CD4-positive, alpha-beta T cell treated with Interleukin-4 for 1 hour (primary cell): ENCODE measurements at places on chromosomes 16 and 17.

- DNase-seq: no peak
Observed at GRCh38 chr16:11980136-11980844, 3.8 kb downstream of the SNX29 start.

GRCh38 chr16:85916141-85916890 lies 17.4 kb downstream of the IRF8 start:
- no peak for DNase-seq

DNA sequence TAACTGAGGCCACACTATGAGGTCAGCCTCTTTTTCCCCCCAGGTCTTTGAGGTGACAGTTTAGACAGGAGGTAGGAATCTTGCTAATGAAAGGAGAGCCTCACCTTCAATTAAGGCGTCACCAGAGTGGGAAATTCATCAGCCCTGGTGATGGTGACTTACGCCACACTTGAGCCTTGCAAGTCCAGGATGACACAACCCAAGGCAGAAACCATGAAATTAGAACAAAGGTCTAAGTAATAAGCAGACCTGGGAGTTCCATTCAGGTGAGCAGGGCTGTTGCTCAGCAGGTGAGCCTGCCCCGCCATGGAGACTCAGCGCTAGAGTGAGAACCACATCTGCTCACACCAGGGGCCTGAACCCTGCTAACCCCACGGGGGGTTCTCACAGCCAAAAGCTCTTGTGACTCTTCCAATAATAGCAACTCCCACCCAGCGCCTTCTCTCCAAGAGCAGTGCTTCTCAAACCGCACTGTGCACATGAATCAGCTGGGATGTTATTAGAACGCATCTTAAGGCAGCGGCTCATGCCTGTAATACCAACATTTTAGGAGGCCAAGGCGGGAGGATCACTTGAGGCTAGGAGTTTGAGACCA lies 28.7 kb upstream of the KIFC3 start:
- no peak for DNase-seq

DNA sequence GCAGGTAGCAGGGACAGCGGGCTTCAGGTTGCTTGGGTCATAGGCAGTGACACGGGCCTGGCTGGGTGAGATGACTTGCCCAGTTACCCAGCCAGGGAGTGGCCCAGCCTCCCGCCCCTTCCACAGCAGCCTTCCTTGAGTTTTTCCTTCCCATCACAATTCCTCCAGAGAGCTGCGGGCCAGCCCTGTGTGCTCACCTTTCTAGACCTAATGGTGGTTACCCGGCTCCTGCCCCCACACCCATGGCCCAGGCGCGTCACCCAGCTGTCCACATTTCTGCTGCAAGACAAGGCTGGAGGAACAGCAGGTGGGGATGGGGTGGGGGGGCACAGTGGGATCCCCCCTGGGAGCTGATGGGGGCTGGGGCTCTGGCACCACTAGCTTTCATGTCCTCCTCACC lies 203.2 kb downstream of the NTN1 start:
- no peak for DNase-seq

DNA sequence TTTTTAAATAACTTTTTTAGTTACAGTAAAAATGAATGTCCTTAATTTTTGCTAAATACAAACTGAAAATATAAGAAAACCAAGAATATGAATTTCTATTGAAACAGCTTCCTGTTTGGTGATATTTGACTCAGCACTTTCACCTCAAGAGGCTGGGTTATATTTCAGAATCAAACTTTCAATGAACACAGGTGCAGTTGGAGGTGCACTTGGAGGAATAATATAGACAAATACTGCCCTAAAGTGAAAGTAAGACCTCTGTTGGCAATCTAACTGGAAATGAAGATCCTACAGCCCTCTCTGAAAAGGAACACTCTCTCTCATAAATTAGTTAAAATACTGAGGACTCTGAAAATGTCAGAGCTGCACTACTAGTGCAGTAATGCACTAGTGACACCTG lies 106.2 kb downstream of the BRIP1 start:
- no peak for DNase-seq

DNA sequence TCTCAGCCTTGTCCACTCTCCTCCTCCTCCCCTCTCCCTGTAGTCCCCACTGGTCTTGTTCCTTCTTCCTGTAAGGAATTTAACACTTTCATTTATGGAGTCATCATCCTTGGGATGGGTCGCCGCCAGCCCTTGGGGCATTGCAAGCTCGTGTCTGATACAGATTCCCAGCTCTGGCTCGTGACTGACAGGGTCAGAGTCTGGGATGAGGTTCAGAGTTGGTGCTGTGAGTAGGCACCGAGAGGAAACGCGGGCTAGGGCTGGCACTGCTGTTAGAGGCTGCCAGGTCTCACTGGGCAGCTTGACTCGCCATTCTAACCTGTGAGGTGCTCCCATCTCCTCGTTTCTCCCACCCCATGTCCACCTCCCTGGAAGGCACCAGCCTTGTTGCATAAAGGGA lies 407.0 kb downstream of the SOX9 start:
- DNase-seq: no peak

DNA sequence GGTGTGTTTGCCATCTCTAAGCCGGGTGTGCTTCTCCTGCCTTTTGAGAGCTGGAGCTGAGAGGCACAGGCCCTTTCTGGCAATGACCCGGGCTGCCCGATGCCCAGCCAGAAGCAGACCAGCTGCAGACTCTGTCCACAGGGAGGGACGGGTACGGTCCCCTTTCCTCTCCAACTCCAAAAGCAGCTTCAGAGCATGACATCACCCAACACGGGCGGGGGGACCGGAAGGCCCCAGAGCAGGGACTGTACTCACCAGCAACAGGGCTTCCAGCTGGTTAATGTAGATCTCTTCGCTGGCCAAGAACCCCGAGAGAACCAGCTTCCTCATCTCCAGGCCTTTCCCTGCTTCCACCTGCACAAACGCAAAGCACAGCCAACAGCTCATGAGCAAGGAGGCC lies 79.4 kb downstream of the ABR start:
- no peak for DNase-seq

DNA sequence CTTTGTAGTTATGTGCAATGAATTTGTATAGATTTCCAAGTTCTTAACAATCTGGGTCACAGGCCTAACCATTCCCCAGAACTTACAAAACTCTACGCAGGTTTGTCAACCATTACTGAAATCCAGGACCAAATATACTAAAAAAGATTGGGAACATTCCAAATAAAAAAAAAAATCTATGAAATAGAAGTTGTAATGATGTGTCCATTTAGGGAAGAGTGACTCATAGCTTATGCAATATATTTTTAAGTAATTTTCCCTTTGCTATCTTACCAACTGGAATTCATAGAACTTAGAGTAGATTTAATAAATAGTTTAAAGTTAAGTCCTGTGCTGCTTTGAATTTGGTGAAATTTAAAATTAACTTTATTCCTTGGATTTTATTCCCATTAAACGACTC lies 393.2 kb downstream of the PMP22 start:
- DNase-seq: no peak

- no peak for DNase-seq
Observed at GRCh38 chr17:31696184-31696602, 162.9 kb downstream of the COPRS start.

- DNase-seq: no peak
Observed at GRCh38 chr17:82396601-82397435, 21.3 kb upstream of the HEXD start.
